ENCODE measurements at places on chromosomes 12 and 14. TPM values are rescaled to one million over a fixed set of nuclear protein-coding genes. Genes with fewer than 3 reads are reported as not detected.

DNA sequence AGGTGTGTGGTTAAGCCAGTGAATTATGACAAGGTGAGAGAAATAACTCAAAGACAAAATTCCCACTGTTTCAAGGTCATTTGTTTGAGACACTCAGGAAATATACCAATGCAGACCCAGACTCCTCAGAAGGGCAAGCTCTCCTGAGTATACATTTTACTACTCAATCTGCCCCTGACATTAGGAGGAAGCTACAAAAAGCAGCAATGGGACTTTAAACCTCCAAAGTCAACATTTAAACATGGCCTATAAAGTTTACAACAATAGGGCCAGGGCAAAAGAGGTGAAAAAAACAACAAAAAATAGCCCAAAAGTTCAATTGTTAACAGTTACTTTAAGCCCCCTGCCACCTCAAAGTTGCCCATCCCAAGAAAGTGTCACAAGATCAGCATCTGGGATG, 19.5 kb upstream of the PEX5 start:
- no peak for DNase-seq

GRCh38 chr12:21502872-21503271, 1.3 kb downstream of the GOLT1B start:
- DNase-seq = no peak

GRCh38 chr12:130266751-130267150, 70.9 kb upstream of the PIWIL1 start:
- no peak for DNase-seq

DNA sequence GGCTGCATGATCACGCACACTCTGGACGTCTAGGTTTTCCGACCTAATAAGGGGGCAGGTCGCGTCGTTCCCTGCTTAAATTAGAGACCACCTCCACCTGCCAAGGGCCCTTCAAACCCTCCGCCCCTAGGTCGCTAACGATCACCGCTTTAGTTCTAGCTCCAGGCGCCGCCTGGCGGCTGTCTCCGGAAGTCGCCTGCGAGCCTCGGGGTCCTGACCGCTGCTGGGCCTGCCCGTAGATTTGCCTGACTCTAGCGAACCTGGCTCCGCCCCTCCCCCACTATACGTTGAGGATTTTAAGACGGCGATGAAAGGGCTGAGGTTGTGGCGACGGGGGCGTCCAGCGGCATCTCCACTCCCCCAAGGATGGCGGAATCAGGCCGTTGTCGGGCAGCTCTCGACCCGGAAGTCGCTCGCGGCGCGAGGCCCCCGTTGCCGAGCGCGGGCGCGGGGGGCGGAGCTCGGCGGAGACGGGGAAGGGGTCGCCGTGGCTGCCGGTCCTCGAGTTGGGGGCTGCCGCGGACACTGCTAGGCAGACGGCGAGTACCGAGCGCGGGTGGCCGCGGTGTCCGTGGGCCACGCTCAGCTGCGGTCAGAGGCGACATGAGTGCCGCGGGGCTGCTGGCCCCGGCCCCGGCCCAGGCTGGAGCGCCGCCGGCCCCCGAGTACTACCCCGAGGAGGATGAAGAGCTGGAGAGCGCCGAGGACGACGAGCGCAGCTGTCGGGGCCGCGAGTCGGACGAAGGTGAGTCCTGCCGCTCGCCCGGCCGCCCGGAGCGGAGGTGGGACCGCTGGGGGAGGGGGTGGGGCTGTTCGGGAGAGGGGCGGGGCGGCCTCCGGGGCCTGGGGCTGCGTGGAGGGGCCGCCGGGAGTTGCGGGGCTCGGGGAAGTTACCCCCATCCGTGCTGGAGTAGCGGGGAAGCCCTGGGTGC, at the start of gene SUDS3:
Gene SUDS3 (plus strand): TSS at position 467 of the 932 bp plus-strand sequence. CDS start 137 bp downstream, at position 604.
- peak; percentile 94 for DNase-seq

DNA sequence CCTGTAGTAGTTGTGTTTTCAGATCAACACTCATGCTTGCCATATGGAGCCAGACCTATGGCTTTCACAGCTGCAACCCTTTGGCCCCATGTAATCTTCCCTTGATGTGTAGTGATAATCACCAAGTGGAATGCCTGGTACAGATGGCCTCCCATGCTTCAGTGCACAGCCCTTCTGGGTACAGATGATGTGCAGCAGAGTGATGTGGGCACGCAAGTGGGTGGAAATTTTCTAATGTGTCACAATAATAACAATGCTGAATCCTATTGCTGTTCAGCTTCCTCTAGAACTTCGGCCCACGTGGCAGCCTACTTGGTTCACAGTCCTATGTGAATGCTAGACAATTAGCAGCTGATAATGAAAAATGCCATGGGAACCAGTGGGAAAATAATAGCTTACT, 188.1 kb downstream of the SNAPC1 start:
- DNase-seq = no peak

- no peak for DNase-seq
Observed at GRCh38 chr12:105413911-105414487, 83.5 kb downstream of the C12orf75 start.

DNA sequence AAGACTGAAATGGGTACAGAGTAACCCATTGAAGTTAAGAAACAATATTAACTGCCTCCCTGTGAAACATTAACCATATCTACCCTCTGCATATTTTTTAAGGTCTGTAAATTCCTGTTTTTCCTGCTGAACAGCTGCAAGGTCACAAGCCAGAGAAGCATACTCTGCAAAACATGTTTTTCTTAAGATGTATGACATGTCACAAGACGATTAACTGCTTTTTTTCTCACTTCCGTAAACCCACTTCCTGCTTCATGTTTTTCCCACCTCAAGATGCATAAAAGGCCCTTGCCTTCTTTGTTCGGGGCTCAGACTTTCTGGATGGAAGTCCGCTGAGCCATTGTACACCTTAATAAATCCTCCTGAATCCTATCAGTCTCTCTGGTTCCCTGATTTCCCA, 504.7 kb upstream of the MIS18BP1 start:
- no peak for DNase-seq

DNA sequence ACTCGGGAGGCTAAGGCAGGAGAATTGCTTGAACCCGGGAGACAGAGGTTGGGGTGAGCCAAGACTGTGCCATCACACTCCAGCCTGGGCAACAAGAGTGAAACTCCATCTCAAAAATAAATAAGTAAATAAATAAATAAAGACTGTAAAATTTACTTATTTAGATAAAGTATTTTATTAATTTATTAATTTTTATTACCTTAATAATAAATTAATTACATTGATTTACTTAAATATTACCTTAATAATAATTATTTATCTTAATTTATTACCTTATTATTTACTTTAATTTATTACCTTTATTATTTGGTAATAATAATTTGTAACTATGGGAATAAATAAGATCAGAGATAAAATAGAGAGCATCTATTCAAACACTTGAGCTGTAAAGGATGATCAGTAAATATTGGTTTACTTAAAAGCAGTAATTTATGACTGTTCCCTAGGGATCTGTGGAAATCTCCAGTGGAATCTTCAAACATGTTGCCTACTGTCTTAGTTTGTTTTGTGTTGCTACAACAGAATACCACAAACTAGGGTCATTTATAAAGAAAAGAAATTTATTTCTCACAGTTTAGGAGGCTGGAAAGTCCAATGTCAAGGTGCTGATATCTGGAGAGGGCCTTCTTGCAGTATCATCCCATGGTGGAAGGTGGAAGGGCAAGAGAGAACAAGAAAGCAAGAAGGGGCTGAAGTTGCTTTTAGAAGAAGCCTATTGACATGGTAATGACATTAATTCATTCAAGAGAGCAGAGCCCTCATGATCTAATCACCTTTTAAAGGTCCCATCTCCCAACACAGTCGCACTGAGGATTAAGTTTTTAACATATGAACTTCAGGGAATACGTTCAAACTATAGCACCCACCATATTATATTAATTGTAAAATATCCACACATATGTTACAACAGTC, 37.1 kb downstream of the SOCS2 start:
- DNase-seq = no peak

GRCh38 chr14:92026548-92027190, 13.2 kb downstream of the TRIP11 start:
- no peak for DNase-seq

DNA sequence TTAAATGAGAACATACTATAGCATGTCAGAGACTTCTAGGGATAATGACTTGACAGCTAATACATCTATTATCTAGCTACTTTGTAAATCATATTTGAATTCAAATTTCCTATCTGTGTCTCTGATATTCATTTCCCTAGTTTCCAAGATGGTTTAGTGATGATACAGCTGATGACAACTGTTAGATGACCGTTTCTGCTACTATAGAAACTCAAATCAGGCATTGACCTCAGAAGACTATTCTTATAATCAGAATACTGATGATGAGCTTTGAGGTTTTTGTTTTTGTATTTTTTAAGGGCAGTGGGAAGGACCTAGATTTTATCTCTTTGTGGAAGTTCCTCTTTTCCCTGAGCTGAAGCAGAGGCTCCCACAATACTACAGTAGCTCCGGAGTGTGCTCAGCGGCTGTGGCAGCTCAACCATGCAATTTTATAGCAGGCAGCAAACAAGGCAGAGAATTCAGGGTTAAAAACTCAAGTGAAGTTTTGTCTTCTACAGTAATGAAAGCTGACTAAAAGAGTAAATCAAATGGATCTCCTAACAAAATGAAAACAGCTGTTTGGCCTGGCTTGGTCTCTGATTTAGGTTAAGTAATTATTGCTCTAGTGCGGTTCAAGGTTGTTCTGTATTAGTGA, 145.1 kb downstream of the SLC25A21 start:
- no peak for DNase-seq

DNA sequence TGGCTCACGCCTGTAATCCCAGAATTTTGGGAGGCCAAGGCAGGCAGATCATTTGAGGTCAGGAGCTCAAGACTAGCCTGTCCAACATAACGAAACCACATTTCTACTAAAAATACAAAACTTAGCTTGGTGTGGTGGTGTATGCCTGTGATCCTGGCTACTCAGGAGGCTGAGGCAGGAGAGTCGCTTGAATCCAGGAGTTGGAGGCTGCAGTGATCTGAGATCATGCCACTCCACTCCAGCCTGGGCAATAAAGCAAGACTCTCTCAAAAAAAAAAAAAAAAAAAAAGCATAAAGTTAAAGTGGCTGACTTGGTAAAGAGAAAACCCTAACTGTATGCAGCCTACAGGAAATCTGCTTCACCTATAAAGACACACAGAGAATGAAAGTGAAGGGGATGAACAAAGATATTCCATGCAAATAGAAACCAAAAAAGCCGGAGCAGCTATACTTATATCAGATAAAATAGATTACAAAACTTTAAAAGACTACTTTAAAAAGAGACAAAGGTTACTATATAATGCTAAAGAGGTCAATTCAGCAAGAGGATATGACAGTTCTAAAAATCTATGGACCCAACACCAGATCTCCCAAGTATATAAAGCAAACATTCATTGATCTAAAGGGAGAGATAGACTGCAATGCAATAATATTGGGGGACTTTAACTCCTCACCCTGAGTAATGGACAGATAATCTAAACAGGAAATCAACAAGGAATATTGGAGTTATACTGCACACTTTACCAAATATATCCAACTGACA, 4.1 kb downstream of the CLEC2B start:
- DNase-seq = no peak

- DNase-seq = no peak
Observed at GRCh38 chr12:77625441-77625840, 205.3 kb upstream of the NAV3 start.

DNA sequence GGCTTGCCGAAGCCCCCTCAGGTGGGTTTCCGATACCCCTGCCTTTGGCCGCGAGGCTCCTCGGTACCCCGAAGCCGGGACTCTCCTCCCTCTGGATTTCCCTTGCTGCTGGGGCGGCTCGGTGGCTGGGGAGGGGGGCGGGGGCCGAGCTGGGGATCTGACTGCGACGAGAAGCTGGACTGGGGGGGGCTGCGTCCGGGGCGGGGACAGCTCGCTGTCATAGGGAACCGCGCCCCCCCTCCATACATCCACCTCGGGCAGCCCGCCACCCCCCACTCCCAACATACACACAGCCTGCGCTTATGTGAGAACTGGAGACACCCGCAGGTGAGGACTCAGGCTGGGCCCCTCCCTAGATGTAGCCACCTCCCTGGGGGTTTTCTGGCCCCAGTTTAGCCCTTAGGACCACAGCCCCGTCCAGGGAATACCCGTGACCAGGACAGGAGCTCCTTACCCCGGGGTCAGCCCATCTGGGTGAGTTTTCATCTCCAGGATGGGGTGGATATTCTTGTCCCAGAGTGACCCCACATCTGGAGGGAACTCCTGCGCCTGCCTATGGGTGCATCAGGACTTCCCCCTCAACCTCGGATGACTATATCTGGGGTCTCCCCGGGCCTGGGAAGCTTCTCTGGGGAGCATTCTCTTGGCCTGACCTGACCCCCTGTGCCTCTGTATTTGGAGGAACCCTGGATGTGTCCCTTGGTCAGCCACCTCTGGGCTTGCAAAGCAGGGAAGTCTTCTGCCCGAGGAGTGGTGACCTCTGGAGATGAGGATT, 687 bp downstream of the ASIC1 start:
- DNase-seq = no peak

DNA sequence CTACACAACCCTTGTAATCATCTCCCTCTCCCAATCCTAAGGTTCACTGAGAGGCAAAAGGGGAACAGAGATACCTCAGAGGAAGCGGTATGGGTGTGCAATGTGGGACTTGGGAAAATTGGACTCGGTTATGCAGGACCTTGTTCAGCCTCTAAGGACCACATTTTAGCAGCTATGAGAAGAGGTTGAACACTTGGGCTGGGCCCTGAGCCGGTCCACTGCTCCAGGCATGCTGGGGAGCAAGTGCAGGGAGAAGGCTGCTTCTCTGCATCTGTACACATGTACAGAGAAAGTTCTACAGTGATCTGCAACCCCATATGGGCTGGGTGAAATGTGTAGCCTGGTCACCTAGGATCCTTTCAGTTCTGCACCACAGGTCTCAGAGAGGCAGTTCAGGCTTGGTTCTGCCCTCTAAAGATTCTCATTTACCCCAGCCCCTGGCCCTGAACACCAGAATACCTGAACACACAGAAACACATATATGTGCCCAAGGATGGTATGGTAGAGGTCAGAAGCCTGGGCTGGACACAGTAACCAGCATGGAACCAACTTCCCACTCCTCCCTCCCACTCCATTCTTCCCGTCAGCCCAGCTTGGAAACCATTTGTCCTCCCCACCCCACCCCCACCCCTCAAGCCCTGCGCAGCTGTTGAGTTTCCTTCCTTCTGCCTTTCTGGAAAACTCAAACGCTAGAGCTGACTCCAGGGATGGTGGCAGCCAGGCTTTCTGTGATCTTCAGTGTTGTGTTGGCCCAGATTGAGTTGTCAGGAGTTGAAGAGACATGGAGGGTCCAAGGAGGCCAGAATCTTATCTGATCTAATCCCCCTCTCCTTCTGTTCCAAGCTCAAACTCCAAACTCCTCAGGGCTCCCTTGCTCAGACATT, 10.4 kb downstream of the HOXC5 start:
- DNase-seq = no peak

Gene MYO1H
- total RNA-seq = 1.0 TPM

Gene KLRF1
- total RNA-seq = not detected

Gene CDCA3
- total RNA-seq = not detected

Gene NYNRIN
- 5.3 TPM for total RNA-seq

Gene CEP290
- total RNA-seq = 10.1 TPM

Gene ART4
- 1.1 TPM for total RNA-seq

All from heart right ventricle (tissue), 16 donors.